ENCODE measurements at places on chromosomes 11 and 22. TPM values are rescaled to one million over a fixed set of nuclear protein-coding genes. Genes with fewer than 3 reads are reported as not detected.

GRCh38 chr22:23045461-23045860 is 24.9 kb upstream of the GNAZ start:
- DNase-seq, result no peak

DNA sequence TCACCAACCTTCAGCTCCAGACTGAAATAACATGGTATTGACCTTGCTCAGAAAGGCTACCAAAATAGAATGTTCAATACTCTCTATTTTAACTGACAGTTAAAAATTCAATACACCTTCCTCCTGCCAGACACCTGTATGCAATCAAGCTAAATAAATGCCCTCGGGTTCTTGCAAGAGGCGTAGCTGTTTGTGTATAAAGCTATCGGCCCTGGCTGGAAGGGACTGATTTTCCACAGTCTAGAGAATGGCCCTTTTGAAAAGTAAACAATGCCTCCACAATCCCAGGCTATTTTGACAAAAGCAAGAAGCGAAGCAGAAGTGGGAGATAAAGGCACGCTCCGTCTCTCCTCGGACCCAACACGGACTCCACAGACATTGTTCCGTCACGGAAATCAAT is 791.2 kb downstream of the BRD1 start:
- DNase-seq, result no peak

- no peak for DNase-seq
These were observed 3.3 kb downstream of the PHOX2A start for GRCh38 chr11:72240461-72241290.

- DNase-seq, result no peak
These were observed 533 bp downstream of the ELF5 start for GRCh38 chr11:34512840-34513681.

DNA sequence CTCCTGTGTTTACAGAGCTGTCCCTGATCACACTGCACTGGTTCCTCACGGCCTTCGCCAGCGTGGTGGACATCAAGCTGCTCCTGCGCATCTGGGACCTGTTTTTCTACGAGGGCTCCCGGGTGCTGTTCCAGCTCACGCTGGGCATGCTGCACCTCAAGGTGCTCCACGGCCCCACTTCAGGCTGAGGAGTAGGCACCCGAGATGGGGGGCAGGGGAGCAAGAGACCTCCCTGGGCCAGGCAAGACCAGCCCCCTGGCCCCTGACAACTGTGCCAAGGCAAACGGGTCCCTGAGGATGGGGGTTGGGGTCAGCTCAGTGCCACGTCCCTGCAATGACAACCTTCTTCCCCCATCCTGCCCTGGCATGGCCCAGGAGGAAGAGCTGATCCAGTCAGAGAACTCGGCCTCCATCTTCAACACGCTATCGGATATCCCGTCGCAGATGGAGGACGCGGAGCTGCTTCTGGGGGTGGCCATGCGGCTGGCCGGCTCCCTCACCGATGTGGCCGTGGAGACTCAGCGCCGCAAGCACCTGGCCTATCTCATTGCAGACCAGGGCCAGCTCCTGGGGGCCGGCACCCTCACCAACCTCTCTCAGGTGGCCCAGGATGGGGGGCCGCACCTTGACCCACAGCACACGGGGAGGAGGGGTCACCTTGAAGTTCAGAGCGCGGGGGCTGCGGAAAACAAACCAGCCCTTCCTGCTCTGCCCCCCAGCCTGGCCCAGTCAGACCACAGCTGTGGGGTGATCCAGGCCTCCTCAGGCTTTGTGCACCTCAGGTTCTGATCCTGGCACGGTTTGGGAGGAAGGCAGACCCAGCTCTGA is 35.9 kb downstream of the SGSM3 start:
- DNase-seq, result no peak

DNA sequence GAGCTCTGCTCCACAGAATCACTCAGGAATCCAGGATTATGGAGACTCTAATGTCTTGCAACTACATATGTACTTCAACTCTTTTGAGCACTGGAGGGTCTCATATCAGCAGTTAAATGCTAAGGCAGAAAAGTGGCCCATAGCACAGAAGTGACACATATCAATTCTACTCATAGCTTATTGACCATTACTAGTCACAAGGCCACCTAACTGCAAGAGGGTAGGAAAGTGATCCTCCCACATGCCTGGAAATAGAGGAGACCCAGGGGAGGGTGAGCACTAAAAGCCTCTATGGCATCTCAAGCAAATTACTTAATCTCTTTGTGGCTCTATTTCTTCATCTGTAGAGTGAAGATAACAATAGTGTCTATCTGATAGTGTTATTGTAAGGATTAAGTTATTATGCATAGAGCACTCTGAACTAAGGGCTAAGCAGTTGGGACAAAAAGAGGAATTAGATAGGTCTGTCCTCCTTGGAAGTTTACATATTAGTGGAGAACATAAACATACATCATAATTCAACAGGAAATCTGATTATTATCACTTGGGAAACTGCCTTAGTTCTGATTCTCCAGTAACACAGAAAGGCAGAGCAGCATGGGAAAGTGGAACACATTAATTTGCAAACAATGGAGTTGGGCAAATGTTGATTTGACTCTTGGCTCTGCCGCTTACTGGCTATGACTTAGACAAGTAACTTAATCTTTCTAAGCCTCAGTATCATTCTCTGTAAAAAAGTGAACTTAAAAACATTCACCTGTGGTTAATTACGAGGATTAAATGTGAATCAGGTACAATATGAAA is 25.1 kb upstream of the USP47 start:
- DNase-seq, result no peak

INS gene
- not detected for total RNA-seq

CDC45 gene
- total RNA-seq, result 0.64 TPM

IL17REL gene
- not detected for total RNA-seq
